ENCODE measurements at places on chromosomes 11 and 22.

- peak; percentile 11 for DNase-seq
Observed at GRCh38 chr11:111602865-111603610, 789 bp downstream of the SIK2 start.

DNA sequence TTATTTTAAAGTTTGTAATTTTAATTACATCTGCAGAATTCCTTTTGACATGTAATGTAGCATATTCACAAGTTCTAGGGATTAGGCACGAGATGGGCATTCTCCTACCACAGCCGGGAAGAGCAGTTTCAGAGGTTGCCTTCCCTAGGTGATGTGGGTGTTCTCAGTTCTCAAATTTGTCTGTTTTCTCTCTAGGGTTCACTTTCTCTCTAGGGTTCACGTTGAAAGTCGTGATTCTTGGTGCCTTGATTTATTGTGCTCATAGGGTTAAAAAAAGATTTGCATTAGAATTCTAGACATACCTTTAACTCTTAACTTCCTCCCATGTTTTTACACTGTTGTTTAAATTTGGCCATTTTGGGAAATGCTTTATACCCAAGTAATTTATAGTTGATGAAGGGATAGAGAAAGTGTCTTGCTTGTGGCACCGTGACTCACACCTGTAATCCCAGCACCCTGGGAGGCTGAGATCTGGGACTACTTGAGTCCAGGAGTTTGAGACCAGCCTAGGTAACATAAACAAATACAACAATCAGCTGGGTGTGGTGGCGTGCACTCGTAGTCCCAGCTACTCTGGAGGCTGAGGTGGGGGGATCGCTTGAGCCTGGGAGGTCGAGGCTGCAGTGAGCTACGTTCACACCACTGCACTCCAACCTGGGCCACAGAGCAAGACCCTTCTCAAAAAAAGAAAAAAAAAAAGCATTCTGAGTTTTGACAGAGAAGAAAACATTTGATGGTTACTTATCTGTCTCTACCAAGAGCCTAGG lies 3.6 kb downstream of the MED15 start:
- no peak for DNase-seq

- DNase-seq: no peak
Observed at GRCh38 chr22:22666307-22667091, 22.1 kb downstream of the GGTLC2 start.

GRCh38 chr11:21861314-21861713 lies 331.6 kb upstream of the ANO5 start:
- no peak for DNase-seq

GRCh38 chr11:102147632-102148031 lies 37.4 kb downstream of the YAP1 start:
- no peak for DNase-seq

Data from NCI-H748 treated with DMSO at 0.1 percent for 48 hours (cell line).